ENCODE measurements at places on chromosomes 3 and 15. TPM values are rescaled to one million over a fixed set of nuclear protein-coding genes. Genes with fewer than 3 reads are reported as not detected.
A peak's percentile ranks its signal among the peaks of the same experiment; 100 is the strongest.

- no peaks in the 10 kb centered on the region for H3K36me3 ChIP-seq
- H3K4me1 ChIP-seq, result peaks cover 32% of the 10 kb centered on the region
- DNase-seq, result no peak
- no peak overlapping the region for H3K4me3 ChIP-seq
- no peaks in the 10 kb centered on the region for H3K27me3 ChIP-seq
Observed at GRCh38 chr3:52029053-52029452, 27.3 kb downstream of the DUSP7 start.

GRCh38 chr3:32460031-32460749, 42.5 kb downstream of the CMTM6 start:
- H3K4me1 ChIP-seq, result peaks cover 7% of the 10 kb centered on the region
- no peaks in the 10 kb centered on the region for H3K36me3 ChIP-seq
- peak; percentile 89 for DNase-seq
- no peaks in the 10 kb centered on the region for H3K27me3 ChIP-seq
- H3K27ac ChIP-seq, result no peak overlapping the region

- peaks cover 64% of the 10 kb centered on the region for H3K4me1 ChIP-seq
- H3K4me3 ChIP-seq, result no peak overlapping the region
- H3K36me3 ChIP-seq, result no peaks in the 10 kb centered on the region
- DNase-seq, result no peak
- H3K27ac ChIP-seq, result peak overlapping the region; percentile 74
Observed at GRCh38 chr3:152335273-152335672, 66.5 kb downstream of the MBNL1 start.

GRCh38 chr15:70503798-70504298, 259.5 kb downstream of the UACA start:
- H3K27ac ChIP-seq, result no peak overlapping the region
- DNase-seq, result no peak
- H3K36me3 ChIP-seq, result no peaks in the 10 kb centered on the region
- peaks cover 19% of the 10 kb centered on the region for H3K4me1 ChIP-seq
- no peaks in the 10 kb centered on the region for H3K27me3 ChIP-seq
- no peak overlapping the region for H3K4me3 ChIP-seq

DNA sequence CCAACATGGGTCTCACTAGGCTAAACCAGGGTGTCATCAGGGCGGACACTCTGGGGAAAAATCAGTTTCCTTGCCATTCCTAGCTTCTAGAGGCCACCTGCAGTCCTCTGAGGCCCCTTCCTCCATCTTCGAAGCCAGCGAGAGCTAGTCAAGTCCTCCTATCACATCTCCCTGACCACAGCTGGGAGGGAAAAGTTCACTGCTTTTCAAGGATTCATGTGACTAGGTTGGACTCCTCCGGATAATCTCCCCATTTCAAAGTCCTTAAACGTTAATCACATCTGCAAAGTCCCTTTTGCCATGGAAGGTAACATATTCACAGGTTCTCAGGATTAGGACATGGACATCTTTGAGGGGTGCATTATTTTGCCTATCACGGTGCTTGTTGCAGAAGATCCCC, 35.9 kb upstream of the MAP3K13 start:
- H3K4me1 ChIP-seq, result peaks cover 4% of the 10 kb centered on the region
- no peaks in the 10 kb centered on the region for H3K27me3 ChIP-seq
- H3K36me3 ChIP-seq, result no peaks in the 10 kb centered on the region

GRCh38 chr3:30162579-30162978, 443.8 kb upstream of the TGFBR2 start:
- no peak overlapping the region for H3K4me3 ChIP-seq
- H3K27ac ChIP-seq, result no peak overlapping the region
- H3K27me3 ChIP-seq, result no peaks in the 10 kb centered on the region
- no peaks in the 10 kb centered on the region for H3K36me3 ChIP-seq

GRCh38 chr3:36193448-36193847, 186.9 kb upstream of the STAC start:
- no peak overlapping the region for H3K4me3 ChIP-seq
- no peak for DNase-seq
- no peaks in the 10 kb centered on the region for H3K27me3 ChIP-seq
- H3K36me3 ChIP-seq, result no peaks in the 10 kb centered on the region
- no peaks in the 10 kb centered on the region for H3K4me1 ChIP-seq

DNA sequence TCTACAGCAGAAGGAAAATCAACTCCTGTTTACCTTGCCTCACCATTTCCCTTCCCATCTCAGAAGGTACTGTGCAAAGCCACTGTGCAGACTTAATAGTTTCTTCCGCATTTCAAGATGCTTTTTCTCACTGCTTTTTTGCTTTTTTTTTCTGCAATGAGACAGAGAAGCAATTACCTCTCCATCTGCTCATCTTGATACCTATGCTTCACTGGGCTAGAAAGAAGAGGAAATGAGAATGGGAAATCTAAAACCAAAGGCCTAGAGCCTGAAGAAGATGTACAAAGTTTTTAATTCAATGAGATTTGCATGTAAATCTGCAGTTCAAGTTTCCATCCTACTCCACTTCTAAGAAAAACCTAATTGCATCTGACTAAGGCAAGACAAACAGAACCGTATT, 238.1 kb upstream of the SETMAR start:
- H3K4me1 ChIP-seq, result no peaks in the 10 kb centered on the region
- H3K27me3 ChIP-seq, result no peaks in the 10 kb centered on the region
- no peaks in the 10 kb centered on the region for H3K36me3 ChIP-seq
- DNase-seq, result no peak
- no peak overlapping the region for H3K27ac ChIP-seq

The ZBTB38 gene
- total RNA-seq, result 163 TPM

- H3K4me3 ChIP-seq, result no peak overlapping the region
- no peak overlapping the region for H3K27ac ChIP-seq
- DNase-seq, result peak; percentile 68
- H3K27me3 ChIP-seq, result no peaks in the 10 kb centered on the region
- H3K36me3 ChIP-seq, result no peaks in the 10 kb centered on the region
Observed at GRCh38 chr3:140206196-140207040, 271.4 kb downstream of the CLSTN2 start.

GRCh38 chr3:182000447-182000846, 288.7 kb downstream of the SOX2 start:
- H3K4me1 ChIP-seq, result no peaks in the 10 kb centered on the region
- H3K27me3 ChIP-seq, result no peaks in the 10 kb centered on the region
- H3K36me3 ChIP-seq, result no peaks in the 10 kb centered on the region
- no peak overlapping the region for H3K4me3 ChIP-seq

GRCh38 chr3:131279577-131279976, 102.0 kb upstream of the NUDT16 start:
- H3K36me3 ChIP-seq, result no peaks in the 10 kb centered on the region
- DNase-seq, result no peak
- no peak overlapping the region for H3K27ac ChIP-seq

The PLCB2 gene
- 9.8 TPM for total RNA-seq

GRCh38 chr15:72706266-72706665, 20.3 kb downstream of the BBS4 start:
- no peak overlapping the region for H3K4me3 ChIP-seq
- peaks cover 11% of the 10 kb centered on the region for H3K36me3 ChIP-seq
- no peaks in the 10 kb centered on the region for H3K27me3 ChIP-seq
- no peak overlapping the region for H3K27ac ChIP-seq
- no peak for DNase-seq

GRCh38 chr3:160618363-160618762, 53.0 kb upstream of the KPNA4 start:
- H3K4me1 ChIP-seq, result no peaks in the 10 kb centered on the region
- no peaks in the 10 kb centered on the region for H3K36me3 ChIP-seq
- no peaks in the 10 kb centered on the region for H3K27me3 ChIP-seq

The CD200 gene
- total RNA-seq, result 7.2 TPM

- H3K4me3 ChIP-seq, result no peak overlapping the region
- H3K36me3 ChIP-seq, result no peaks in the 10 kb centered on the region
- peaks cover 10% of the 10 kb centered on the region for H3K4me1 ChIP-seq
- no peak overlapping the region for H3K27ac ChIP-seq
Observed at GRCh38 chr15:78950902-78951840, 6.3 kb upstream of the CTSH start.

DNA sequence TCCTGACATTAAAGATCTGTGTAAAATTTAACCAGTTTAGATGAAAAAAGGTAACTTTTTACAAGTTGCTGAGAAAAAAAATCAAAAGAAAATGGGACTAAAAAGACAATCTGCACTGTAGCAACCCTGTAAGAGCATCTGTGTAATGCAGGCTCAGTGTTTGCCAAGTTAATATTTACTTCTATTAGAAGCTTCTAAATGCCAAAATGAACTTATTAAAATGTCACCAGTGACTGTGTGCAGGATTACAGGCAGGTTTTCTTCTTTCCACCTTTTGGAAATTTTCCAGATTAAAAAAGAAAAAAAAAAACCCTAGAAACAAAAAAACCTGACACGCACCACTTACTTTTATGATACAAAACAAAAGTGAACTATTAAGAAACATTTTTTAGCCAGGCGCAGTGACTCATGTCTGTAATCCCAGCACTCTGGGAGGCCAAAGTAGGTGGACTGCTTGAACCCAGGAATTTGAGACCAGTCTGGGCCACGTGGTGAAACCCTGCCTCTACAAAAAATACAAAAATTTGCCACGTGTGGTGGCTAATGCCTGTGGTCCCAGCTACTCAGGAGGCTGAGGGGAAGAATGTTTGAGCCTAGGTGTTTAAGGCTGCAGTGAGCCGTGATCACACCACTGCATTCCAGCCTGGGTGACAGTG, 87.2 kb downstream of the TJP1 start:
- H3K4me3 ChIP-seq, result no peak overlapping the region
- DNase-seq, result no peak
- H3K4me1 ChIP-seq, result peaks cover 8% of the 10 kb centered on the region

DNA sequence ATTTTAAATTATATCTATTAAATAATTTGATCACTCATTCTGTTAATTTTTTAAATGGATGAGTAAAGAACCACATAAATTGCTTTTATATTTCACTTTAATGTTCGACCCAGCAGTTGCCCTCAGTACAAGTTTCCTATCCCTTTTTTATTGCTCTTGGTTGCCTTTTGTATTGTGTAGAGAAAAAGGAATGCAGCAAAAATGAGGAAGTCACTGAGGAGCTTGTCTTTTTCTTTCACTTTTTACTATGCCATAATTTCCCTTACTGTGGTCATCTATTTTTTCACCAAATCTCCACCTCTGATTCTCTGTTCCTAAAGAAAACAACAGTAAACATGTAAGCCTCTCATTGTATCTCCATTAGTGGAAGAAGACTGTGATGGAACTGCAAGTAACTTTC, 122.7 kb downstream of the B3GALNT1 start:
- no peaks in the 10 kb centered on the region for H3K36me3 ChIP-seq
- H3K4me1 ChIP-seq, result no peaks in the 10 kb centered on the region
- H3K27ac ChIP-seq, result no peak overlapping the region
- DNase-seq, result no peak
- no peak overlapping the region for H3K4me3 ChIP-seq

DNA sequence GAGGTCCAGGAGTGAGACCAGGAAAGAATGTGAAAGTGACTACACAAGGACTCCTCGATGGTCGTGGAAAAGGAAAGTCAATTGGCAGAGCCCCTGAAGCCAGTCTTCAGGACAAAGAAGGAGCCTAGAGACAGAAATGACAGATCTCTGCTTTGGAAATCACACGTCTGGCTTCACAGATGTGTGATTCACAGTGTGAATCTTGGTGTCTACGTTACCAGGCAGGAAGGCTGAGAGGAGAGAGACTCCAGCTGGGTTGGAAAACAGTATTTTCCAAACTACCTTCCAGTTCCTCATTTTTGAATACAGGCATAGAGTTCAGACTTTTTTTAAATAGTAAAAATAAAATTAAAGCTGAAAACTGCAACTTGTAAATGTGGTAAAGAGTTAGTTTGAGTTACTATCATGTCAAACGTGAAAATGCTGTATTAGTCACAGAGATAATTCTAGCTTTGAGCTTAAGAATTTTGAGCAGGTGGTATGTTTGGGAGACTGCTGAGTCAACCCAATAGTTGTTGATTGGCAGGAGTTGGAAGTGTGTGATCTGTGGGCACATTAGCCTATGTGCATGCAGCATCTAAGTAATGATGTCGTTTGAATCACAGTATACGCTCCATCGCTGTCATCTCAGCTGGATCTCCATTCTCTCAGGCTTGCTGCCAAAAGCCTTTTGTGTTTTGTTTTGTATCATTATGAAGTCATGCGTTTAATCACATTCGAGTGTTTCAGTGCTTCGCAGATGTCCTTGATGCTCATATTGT, 6.0 kb downstream of the CCR2 start:
- H3K27ac ChIP-seq, result peak overlapping the region; percentile 49
- no peak for DNase-seq
- H3K4me1 ChIP-seq, result no peaks in the 10 kb centered on the region
- no peaks in the 10 kb centered on the region for H3K36me3 ChIP-seq
- H3K27me3 ChIP-seq, result no peaks in the 10 kb centered on the region

DNA sequence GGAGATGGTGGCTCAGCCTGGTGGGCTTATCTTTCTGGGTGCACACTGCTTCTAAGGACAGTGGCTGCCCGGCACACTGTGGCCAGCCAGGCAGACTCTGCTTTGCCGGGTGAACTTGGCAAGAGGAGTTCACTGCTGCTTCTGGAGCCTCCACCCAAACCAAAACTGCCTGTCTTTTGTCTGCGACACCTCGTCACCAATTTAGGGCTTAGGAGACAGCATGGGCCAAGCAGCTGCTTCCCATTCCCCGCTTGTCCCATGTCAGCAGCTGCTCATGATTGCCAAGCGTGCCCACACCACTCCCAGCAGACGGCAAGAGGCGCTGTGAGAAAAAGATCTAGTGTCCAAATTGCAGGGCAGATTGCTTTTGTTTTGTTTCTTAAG, 57.3 kb downstream of the LSM3 start:
- no peaks in the 10 kb centered on the region for H3K36me3 ChIP-seq
- no peak overlapping the region for H3K4me3 ChIP-seq
- no peak for DNase-seq
- H3K27ac ChIP-seq, result peak overlapping the region; percentile 21
- H3K4me1 ChIP-seq, result no peaks in the 10 kb centered on the region

DNA sequence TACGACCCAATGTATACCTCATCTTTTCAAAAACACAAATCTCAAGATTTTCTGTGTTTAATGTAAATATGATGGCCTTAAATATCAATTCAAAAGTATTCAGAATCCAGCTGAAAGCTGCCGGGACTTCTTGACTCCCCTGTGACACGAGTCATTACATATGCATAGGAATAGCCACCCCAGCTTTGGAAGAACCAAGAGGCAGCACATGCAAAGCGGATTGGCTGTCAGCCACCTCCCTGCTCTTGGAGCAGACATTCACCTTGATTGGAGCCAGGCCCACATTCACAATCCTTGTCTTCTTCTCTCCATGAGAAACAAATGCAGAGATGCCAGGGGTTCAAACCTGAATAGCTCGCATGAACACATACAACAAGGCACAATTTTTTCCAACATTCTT, 10.8 kb upstream of the CAV3 start:
- no peaks in the 10 kb centered on the region for H3K4me1 ChIP-seq
- H3K4me3 ChIP-seq, result no peak overlapping the region
- H3K36me3 ChIP-seq, result no peaks in the 10 kb centered on the region

- peak; percentile 81 for DNase-seq
- no peaks in the 10 kb centered on the region for H3K27me3 ChIP-seq
- peaks cover 6% of the 10 kb centered on the region for H3K4me1 ChIP-seq
Observed at GRCh38 chr15:71660501-71660900, 149.9 kb upstream of the NR2E3 start.

The PLA2G4D gene
- not detected for total RNA-seq

DNA sequence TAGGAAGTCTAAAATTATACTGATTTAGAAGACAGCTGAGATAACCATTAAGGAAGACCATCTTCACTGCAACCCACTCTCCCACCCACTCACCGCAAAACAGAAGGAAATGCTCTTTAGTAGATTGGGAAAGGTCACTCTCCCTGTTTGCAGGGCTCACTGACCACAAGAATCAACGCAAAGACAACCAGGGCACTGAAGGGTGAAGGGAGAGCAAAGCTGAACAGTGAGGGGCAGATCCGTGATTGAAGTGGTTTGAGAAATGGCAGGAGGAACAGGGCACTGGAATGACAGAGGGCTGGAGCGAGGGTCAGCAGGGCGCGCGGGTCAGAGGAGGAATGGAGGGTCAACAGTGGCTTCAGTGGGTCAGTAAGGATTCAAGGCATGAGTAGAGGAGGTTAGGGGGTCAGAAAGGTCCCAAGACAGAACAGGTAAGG, 520 bp downstream of the MESD start:
- H3K4me3 ChIP-seq, result peak overlapping the region; percentile 84
- no peaks in the 10 kb centered on the region for H3K36me3 ChIP-seq
- peaks cover 63% of the 10 kb centered on the region for H3K4me1 ChIP-seq
- no peak for DNase-seq
